ENCODE measurements at places on chromosomes 3 and 15.

DNA sequence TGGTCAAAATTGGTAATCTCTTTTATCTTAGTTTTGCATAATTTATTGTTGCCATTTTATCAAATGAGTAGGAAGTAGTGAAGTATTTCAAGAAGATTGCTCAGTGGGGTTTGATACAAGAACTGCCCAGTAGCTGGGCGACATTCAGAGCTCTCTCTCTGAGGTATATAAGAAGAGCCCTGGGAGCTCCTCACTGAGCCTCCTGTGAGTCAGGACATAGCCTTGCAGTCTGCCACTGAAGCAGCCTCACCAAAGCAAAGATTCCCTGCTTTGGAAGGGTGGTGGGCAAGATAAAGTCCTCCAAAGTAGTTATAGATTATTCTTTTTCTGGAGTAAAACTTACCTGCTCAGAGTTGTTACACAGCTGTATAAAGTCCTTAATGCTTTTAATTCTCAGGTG, 26.1 kb downstream of the SKIL start:
- DNase-seq = no peak

DNA sequence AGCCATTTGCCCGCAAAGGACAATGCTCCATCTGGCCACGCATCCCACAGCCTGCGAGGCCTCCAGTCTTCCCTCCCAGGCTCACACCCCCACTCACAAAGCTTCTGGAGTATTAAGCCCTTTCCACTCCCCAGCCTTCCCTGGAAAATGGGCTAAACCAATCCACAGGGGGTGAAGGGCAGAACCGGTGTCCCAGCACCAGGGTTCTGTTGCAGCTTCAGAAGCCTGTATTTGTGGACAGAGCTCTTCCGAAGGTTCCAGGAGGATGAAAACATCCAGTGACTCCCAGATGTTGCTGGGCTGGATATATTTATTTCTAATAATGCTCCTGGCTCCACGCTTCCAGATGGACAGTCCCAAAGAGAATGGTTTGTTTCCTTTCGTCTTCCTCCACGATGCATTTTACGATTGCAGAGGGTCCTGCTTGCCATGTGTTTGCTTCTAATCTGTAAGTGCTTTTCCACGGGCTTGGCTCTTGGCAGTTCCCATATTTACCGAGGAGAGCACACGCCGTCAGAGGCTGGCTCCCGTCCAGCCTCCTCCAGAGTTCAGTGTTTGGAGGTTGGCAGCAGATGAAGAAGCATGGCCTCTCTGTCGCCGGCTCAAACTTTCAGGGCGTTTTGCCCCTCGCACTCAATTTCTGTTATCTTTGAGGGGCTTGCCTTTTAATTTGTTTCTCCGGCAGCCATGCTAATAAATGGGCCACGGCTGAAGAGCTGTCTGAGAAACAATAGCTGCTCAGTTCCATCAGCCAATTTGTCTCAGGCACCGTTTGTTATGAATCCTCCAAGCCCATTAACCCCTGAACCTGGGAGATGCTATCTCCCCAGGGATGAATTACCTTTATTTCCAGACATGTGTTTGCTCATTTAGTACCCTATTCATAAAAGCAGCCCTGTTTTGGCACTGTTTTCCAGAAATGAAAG, 367.9 kb upstream of the PROK2 start:
- peak; percentile 91 for DNase-seq

GRCh38 chr15:74768771-74769342, 13.0 kb upstream of the CSK start:
- DNase-seq = no peak

DNA sequence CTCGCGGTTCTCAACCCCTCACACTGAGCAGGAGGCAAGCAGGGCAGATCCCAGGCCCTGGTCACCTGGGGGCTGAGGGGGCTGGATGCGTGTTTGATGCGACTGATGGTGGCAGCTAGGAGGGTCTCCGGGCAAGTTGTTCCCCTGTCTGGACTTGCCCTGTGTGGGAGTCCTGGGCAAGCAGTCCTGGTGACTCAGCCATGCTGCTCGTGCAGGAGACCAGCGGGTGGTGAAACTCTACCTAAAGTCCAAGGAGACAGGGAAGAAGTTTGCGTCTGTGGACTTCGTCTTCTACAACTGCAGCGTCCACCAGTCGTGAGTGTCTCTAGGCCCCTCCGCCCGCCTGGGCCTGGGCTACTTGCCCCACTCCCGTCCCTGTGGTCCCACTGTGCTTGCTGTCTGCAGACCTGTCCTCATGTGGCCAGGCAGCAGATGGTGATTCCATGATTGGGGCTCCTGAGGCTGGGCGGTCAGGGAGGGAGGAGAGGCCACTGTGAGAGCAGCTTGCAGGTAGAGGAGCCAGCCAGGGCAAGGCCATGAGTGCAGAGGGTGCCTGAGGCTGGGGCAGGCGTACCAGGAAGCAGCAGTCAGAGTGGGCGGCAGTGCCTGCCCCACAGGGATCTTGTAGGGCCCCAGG, 23.1 kb downstream of the PLXNA1 start:
- no peak for DNase-seq

DNA sequence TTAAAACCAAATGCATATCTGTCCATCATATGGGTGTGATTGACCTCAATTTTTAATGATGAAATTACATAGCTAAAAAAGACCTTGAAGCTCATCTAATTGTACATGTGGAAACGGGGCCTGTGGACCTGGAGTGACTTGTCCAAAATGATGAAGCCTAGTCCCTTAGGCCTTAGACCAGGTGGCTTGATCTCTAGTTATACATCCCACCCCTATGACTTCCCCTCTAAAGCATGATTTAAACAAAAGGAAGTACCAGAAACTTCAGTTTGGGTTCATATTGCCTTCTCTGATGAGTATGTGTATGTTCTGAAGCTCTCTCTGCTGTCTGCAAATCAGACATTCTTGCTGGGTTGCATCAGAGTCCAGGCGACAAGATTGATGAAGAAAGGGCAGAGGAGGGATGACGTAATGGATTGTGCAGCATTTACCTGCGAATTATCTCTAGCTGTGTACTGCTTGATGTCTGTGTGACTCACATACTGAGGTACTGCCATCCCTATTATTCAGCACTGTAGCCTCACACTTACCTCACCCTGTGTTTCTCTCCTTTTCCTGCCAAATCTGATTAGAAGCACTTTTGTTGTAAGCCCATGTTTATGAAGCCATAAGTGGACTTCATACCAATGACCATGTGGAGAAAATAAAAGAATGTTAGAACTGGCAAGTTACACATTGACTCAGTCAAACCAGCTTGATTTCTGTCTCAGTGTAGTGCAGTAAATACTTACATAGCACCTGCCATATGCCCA, 111.5 kb downstream of the FILIP1L start:
- DNase-seq = peak; percentile 46

DNA sequence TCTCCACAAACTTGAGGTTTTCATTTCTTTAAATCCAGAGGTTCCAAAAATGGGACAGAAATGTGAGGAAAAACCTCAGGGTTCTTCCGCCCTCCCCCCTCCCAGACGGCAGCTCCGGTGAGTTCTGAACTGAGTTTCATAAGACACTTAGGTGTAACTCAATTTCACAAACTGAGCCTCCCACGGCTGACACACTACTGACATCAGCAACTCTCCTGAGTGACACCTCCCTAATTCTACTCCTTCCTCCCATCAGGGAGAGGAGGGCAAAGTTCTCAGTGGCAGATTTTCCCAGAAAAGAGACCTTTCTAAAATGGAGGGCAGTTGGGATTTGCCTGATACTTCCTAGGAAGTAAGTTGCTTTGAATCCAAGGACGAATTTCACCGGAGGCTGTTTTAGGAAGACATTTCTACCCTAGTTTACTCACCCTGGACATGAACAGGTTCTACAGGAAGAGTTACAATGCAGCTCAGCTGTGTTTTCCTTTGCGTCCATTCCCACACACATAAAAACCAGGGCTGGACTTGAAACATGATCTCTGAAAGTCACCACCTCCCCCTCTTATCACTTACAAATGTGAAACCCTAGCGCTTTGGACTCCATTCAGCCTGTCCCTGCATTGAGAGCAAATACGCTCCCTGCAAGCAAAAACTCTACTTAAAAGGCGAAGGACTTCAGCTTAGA, 78.1 kb upstream of the LMOD3 start:
- DNase-seq = peak; percentile 100

- peak; percentile 22 for DNase-seq
Observed at GRCh38 chr3:101998256-101998926, 149.1 kb downstream of the NFKBIZ start.

DNA sequence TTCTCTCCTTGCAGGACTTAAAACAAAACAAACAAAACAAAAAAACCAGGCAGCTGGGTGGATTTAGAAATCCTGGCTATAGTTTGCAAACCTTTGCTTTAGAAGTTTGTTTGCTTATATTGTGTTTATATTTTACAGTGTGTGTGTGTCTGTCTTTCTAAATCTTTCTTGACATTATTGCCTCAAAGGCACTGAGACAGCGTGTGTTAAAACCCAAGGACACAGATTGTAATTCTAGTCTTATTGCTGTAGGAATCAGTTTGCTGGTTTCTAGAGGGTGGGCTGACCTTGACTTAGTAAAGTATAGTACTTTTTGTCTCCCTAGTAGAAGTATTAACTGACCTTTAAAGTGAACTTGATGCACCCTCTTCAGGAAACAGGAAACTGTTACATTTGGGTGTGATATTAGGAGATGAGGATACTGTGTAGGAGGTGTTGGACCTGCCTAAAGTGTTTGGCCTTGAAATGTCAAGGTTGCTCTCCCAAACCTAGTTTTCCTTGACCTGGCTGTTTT, 71.0 kb downstream of the TCF12 start:
- DNase-seq = peak; percentile 41

DNA sequence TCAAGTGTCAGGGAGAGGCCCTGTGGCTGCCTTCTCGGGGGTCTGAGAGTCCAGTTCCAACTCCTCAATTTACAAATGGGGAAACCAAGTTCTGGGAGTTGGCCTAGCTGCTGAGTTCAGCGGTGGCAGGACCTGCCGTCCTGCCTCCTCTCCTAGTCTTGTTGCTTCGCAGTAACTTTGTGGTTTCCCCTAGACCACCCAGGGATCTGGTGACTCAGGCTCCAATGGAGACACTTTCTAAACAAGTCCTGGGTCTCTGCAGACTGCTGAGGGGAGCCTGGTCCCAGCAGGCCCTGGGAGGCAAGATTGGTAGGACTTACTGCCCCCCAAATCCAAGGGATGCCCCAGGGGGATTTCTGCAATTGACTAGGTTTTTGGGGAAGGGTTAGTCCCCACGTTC, 83.6 kb downstream of the SMAD6 start:
- DNase-seq = no peak

GRCh38 chr3:138888560-138888959, 53.8 kb upstream of the PIK3CB start:
- no peak for DNase-seq

DNA sequence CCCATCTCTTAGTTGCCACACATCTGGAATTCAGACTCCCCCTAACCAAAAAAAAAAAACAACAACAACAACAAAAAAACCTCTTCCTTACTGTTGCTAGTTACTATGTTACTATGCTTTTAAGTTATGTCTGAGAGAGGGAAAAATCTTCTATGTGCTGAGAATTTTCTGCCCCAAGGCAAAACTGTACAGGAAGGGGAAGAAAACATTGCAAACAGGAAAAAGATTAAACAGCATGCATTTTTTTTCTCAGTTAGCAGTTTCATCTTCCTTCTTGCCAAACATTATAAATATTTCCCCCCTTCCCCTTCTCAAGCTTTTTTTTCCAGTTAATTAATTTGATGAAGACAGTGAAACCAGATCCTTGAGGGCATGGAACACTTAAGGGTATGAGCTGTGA, 1.1 kb upstream of the CD200R1 start:
- DNase-seq = no peak

DNA sequence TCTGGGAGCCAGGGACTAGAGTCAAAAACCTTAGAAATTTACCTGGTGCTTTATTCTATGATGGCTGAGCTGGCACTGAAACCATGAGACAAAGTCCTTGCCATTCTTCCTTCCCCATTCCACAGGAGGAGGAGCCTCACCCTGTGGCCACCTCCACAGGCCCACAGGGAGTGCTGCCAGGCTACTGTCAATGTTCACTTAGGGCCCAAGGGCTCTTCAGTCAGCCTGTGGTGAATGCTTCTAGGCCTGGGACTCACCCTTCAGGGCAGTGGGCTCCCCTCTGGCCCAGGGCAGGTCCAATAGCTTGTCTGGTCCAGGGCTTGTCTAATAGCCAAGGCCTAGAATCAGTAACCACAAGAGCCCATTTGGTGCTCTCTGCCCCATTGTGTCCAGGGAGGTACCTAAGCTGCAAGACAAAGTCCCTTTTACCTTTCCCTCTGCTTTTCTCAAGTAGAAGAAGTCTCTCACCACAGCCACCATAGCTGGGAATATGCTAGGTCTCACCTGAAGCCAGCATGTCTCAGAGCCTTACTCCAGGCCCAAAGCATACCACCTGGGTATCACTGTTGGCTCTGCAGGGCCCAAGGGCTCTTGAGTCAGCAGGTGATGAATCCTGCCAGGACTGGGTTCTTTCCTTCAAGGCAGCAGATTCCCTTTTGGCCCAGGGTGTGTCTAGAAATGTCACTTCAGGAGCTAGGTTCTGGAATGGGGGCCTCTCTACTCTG, 61.8 kb upstream of the CHRNB4 start:
- no peak for DNase-seq

DNA sequence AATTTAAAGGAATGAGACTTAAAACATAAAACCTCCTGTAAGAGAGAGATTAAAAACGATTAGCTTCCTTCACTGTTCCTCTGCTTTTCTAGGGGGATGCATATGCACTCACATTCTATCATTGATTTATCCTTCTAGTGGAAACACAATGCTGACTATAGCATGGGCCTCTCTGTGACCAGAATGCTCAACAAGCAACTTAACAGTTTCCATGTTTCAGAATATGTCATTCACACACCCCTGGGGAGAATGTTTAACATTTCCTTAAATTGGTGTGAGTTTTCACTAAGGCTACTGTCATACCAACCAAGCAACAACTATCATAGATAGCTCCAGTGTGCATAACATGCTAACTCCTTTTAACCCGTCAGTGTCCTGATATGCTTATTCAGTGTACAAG, 337.9 kb upstream of the GRM7 start:
- DNase-seq = no peak

GRCh38 chr3:46901591-46902187, 24.2 kb downstream of the PTH1R start:
- DNase-seq = no peak

DNA sequence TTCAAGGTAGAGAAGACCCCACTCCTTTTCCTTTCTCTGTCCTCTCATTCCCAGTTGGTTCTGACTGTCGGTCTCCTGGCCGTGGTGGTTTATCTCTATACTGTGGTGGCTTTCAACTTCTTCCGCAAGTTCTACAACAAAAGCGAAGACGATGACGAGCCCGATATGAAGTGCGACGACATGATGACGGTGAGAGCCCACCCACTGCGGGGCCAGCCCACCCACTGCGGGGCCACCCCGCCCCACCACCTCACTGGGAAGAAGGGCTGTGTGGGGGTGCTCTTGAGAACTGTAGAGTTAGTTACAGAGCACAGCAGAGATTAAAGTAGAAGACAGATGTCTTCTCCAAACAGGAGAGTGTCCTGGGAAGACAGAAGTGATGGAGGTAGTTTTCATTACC, 110.6 kb upstream of the CHRM5 start:
- no peak for DNase-seq

- no peak for DNase-seq
Observed at GRCh38 chr3:23474580-23475357, 271.6 kb downstream of the UBE2E2 start.

DNA sequence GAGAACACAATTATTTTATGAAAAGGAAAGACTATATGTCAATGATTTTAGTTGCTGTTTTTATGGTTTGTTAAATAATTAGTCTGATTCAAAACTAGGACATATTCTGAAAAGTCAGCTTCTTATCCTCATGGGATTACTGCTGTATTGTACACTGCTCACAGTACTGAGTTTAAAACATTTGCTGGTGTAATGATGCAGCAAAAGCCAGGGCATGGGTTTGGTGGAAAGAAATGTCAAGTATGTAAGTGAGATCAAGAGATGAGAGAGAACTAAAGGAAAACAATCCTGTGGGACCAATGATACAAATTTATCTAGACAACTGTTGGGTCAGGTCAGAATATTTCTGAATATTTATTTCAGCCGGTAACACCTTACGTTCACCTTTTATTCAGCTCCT, 210.1 kb upstream of the ARHGEF26 start:
- DNase-seq = no peak
